ENCODE measurements at places on chromosomes 11 and 22.

- no peak for DNase-seq
- no peaks in the 10 kb centered on the region for H3K4me1 ChIP-seq
- no peak overlapping the region for H3K4me3 ChIP-seq
- no peak overlapping the region for H3K27ac ChIP-seq
- no peaks in the 10 kb centered on the region for H3K27me3 ChIP-seq
- no peaks in the 10 kb centered on the region for H3K36me3 ChIP-seq
Measured at GRCh38 chr22:44473580-44473979, 24.5 kb downstream of the RTL6 start.

DNA sequence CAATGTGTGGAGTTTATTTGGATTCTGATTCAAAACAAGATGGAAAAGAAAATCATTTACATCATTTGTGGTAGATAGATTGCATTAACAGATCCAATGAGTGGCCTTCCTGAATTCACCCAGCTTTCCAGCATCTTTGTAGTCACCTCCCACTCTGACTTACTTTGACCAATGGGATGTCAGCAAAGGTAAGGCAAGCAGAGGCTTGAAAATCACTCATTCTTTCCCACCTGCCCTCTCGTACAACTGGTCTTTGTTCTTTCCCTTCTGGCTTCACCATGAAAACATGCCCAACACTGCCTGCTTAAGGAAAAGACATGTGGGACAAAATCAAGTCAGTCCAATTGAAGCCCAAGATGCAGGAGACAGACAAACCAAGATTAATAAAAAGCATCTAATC, 202.1 kb downstream of the TTC28 start:
- H3K4me3 ChIP-seq = no peak overlapping the region
- H3K36me3 ChIP-seq = no peaks in the 10 kb centered on the region
- DNase-seq = no peak

DNA sequence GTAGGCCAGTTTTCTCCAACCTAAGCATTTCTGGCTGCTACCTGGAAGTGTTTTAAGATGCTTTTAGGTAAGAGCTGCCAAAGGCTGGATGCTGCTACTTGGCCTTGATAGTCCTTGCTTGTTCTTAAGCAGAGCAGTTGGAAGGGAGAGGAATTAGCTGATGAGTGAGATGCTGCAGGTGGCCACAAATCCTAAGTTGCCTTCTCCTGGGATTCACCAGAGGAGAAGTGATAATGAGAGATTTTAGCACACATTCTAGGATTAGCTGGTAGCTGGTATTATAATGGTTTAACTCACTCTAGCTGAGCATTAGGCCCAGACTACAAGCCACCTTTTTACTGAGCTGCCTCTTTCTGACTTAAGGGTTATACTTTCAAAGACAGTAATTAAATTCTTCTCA, 442.9 kb upstream of the RAG2 start:
- DNase-seq = no peak
- H3K27me3 ChIP-seq = no peaks in the 10 kb centered on the region
- peaks cover 10% of the 10 kb centered on the region for H3K4me1 ChIP-seq

DNA sequence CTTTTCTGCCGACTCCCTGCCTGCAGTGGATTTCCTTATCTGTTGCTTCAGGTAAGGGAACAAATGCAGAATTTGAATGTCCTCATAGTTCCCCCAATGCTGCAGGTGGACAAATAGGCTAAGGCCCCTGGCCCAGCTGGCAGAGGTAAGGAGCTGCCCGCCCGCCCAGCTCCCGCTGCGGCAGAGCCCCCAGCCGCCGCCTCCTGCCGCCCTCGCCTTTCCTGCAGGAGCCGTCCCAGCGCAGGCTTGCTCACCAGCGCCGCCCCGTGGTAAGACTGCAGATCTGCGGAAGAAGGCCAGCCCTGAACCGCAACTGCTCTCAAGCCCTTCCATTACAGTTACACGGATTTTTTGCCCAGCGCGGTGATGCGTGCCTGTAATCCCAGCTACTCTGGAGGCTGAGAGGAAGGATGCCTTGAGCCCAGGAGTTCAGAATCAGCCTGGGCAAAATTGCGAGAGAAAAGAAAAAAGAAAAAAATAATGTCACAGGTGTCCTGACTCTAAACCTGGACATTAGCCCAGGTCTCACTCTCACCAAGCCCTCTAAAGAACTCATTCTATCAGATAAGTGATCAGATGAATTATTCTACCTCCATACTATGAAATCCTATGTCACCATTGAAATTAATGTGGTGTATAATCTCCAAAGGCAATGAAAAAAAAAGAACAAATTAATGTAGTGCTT, 51.2 kb upstream of the EMID1 start:
- H3K4me3 ChIP-seq = no peak overlapping the region
- no peak overlapping the region for H3K27ac ChIP-seq
- no peaks in the 10 kb centered on the region for H3K36me3 ChIP-seq
- DNase-seq = peak; percentile 96
- H3K27me3 ChIP-seq = no peaks in the 10 kb centered on the region

GRCh38 chr22:40404251-40405177, 34.1 kb downstream of the SGSM3 start:
- H3K27me3 ChIP-seq = no peaks in the 10 kb centered on the region
- H3K27ac ChIP-seq = no peak overlapping the region
- peaks cover 34% of the 10 kb centered on the region for H3K36me3 ChIP-seq

- no peaks in the 10 kb centered on the region for H3K27me3 ChIP-seq
- peak overlapping the region; percentile 81 for H3K27ac ChIP-seq
- no peaks in the 10 kb centered on the region for H3K4me1 ChIP-seq
- DNase-seq = no peak
Measured at GRCh38 chr11:70477609-70478008, 79.3 kb downstream of the CTTN start.

DNA sequence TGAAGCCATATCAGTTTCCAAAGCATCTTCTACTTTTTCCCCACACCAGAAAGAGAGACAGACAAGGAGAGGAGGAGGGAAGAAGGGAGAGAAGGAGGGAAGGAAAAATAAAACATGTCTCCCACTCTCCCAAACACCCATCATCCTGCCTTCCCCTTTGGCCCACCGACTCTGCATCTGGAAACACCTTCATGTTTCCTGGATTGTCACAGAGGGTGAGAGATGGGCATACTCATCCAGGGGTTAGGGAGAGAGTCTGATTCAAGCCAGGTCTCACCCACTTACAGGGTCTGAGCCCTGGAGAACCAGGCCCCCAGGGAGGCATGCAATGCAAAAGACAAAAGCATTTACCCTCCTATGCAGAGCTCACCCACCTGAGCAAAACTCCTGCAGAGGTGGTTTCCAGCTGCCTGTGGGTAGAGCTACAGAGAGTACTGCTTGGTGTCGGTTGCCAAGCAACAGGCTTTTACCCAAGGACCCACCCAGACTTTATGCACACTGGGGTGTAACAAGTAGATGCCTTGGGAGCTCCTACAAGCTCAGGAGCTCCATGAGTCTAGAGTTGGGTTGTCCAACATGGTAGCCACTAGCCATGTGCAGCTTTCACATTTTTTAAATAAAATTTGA, 33.4 kb downstream of the MN1 start:
- H3K4me3 ChIP-seq = no peak overlapping the region
- DNase-seq = no peak
- H3K4me1 ChIP-seq = no peaks in the 10 kb centered on the region
- no peaks in the 10 kb centered on the region for H3K36me3 ChIP-seq
- H3K27me3 ChIP-seq = no peaks in the 10 kb centered on the region

DNA sequence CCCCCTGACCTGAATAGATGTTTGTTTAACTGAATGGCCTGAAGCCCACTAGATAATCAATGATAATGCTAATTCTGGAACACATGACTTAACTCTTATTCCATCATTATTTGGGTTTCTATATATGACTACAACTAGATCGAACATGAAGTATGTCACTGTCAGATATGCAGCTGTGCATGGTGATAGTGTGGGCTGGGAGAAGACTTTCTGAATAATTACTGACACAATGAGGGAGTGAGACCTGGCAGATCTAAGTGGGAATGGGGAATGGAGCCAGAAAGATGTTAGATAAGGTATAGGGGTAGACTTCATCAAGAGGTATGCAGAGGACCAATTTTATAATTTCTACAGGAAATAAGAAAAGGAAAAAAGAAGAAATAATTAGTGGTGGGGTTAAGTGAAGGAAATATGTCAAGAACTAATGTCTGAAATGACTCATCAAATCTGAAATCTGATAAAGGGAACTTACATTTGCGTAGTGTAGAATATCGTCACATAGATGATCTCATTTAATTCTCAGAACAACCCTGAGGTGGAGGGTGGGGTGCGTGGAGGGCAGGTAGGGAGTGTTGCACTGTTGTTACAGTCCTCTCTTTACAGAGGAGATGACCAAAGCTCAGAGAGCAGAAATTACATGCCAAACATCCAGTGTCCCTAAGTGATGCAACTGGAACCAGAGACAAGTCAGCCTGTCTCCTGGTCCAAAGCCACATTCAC, 68.2 kb upstream of the EED start:
- no peaks in the 10 kb centered on the region for H3K36me3 ChIP-seq
- peaks cover 11% of the 10 kb centered on the region for H3K4me1 ChIP-seq
- no peak overlapping the region for H3K27ac ChIP-seq
- H3K4me3 ChIP-seq = no peak overlapping the region
- H3K27me3 ChIP-seq = no peaks in the 10 kb centered on the region

GRCh38 chr11:73584831-73585230, 13.1 kb downstream of the FAM168A start:
- H3K36me3 ChIP-seq = peaks cover 5% of the 10 kb centered on the region
- DNase-seq = no peak
- no peaks in the 10 kb centered on the region for H3K4me1 ChIP-seq

GRCh38 chr11:63760487-63761079, 8.0 kb downstream of the ZFTA start:
- peak overlapping the region; percentile 82 for H3K4me3 ChIP-seq
- H3K36me3 ChIP-seq = peaks cover 32% of the 10 kb centered on the region
- H3K27me3 ChIP-seq = no peaks in the 10 kb centered on the region
- H3K4me1 ChIP-seq = peaks cover 8% of the 10 kb centered on the region
- DNase-seq = peak; percentile 52

- DNase-seq = no peak
- H3K4me3 ChIP-seq = no peak overlapping the region
- no peak overlapping the region for H3K27ac ChIP-seq
- H3K36me3 ChIP-seq = no peaks in the 10 kb centered on the region
Measured at GRCh38 chr22:16987822-16988221, 20.2 kb downstream of the GAB4 start.

GRCh38 chr11:70175236-70175698, 27.8 kb upstream of the FADD start:
- no peaks in the 10 kb centered on the region for H3K27me3 ChIP-seq
- no peaks in the 10 kb centered on the region for H3K36me3 ChIP-seq
- no peak overlapping the region for H3K4me3 ChIP-seq
- H3K4me1 ChIP-seq = no peaks in the 10 kb centered on the region
- peak; percentile 79 for DNase-seq

DNA sequence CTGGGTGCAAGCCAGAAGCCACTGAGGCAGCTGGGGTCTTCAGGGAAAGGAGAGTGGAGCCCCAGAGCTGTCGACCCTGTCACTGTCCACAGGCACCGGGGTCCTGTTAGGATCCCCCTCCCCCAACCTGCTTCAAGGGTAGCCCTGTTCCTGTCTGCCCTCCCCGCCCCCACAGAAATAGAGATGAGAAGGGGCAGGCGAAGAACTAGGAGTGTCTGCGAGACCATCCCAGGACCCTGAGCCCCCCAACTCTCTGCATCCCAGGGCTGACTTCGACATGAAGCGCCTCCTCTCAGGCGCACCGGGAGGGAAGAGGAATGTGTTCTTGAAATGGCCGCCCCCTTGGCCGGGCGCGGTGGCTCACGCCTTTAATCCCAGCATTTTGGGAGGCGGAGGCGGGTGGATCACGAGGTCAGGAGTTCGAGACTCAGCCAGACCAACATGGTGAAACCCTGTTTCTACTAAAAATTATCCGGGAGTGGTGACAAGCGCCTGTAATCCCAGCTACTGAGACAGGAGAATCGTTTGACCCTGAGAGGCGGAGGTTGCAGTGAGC, 607 bp upstream of the ZNF70 start:
- H3K27me3 ChIP-seq = no peaks in the 10 kb centered on the region
- peak overlapping the region; percentile 83 for H3K27ac ChIP-seq
- H3K36me3 ChIP-seq = no peaks in the 10 kb centered on the region
- DNase-seq = peak; percentile 75

GRCh38 chr22:49551446-49551845, 276.2 kb downstream of the BRD1 start:
- no peak for DNase-seq
- no peak overlapping the region for H3K27ac ChIP-seq
- H3K4me1 ChIP-seq = no peaks in the 10 kb centered on the region
- H3K4me3 ChIP-seq = no peak overlapping the region

DNA sequence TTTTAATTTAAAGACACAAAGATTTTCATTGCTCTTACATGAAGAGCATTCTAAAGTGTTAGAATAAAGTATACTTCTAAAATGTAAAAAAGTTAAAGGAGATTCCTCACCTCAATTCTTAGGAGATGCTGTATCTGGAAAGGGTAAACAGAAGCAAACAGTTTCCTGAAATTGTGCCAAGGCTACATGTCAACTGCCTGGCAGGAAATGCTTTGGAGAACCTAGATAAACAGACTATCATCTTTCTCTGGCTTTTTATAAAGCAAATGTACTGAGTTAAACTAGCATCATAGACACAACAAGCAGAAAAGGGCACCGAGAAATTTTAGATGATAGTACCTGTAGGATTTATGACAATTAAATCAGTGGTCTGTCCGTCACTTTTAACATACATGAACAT, 24.7 kb upstream of the AKIP1 start:
- no peak for DNase-seq
- no peaks in the 10 kb centered on the region for H3K36me3 ChIP-seq
- no peaks in the 10 kb centered on the region for H3K4me1 ChIP-seq

- H3K36me3 ChIP-seq = no peaks in the 10 kb centered on the region
- peak; percentile 93 for DNase-seq
- no peak overlapping the region for H3K27ac ChIP-seq
- no peak overlapping the region for H3K4me3 ChIP-seq
- H3K4me1 ChIP-seq = peaks cover 4% of the 10 kb centered on the region
Measured at GRCh38 chr22:49487950-49488349, 339.7 kb downstream of the BRD1 start.

DNA sequence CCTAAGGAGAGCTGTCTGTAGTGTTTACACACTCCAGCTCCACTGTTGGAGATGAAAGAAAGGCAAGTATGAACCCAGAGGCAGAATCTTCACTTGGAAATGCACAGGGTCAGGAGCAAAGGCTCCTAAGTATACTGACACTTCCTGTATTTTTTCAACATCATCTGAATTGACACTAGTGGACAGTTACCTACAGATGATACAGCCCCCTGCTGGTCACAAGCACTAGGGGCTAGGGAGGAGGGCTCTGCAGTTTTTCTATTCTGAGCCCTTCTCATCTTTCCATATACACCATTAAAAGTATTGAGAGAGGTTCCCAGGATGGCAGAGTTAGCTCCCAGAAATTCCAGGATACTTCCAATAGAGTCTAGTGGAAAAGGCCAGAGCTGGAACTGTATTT, 290.3 kb upstream of the API5 start:
- H3K27ac ChIP-seq = peak overlapping the region; percentile 62
- H3K27me3 ChIP-seq = no peaks in the 10 kb centered on the region
- no peaks in the 10 kb centered on the region for H3K4me1 ChIP-seq
- no peaks in the 10 kb centered on the region for H3K36me3 ChIP-seq
- no peak overlapping the region for H3K4me3 ChIP-seq
- DNase-seq = peak; percentile 59

- no peaks in the 10 kb centered on the region for H3K36me3 ChIP-seq
- no peak overlapping the region for H3K4me3 ChIP-seq
Measured at GRCh38 chr11:86161336-86161735, 83.2 kb upstream of the EED start.

- no peaks in the 10 kb centered on the region for H3K36me3 ChIP-seq
- no peak overlapping the region for H3K4me3 ChIP-seq
- H3K4me1 ChIP-seq = no peaks in the 10 kb centered on the region
- H3K27me3 ChIP-seq = no peaks in the 10 kb centered on the region
- no peak overlapping the region for H3K27ac ChIP-seq
Measured at GRCh38 chr11:69475866-69476471, 5.5 kb upstream of the LINC01488 start.

GRCh38 chr11:130499828-130500227, 51.4 kb downstream of the ADAMTS15 start:
- DNase-seq = no peak
- no peaks in the 10 kb centered on the region for H3K36me3 ChIP-seq
- H3K4me3 ChIP-seq = no peak overlapping the region
